ENCODE measurements at places on chromosomes 6 and 20.

- DNase-seq = no peak
Measured at GRCh38 chr6:127053032-127053874, 65.2 kb upstream of the RSPO3 start.

- no peak for DNase-seq
Measured at GRCh38 chr6:166473886-166474571, 91.3 kb upstream of the MPC1 start.

DNA sequence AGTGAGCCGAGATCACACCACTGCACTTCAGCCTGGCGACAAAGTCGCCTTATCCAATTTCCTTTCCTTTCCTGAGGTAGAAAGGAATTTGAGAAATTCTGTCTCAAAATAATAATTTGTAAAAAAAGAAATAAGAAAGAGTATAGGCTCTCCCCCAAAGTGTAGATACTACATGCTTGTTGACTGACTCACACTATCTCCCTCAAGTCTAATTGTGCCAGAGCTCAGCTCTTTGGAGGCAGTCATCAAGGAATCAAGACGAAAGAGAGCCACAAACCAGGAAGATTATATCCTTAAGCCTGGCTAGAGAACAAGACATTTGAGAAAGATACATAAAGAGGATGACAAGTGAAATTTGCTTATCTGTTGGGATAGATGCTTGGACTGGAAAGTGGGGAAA is 3.7 kb upstream of the FKBPL start:
- no peak for DNase-seq

GRCh38 chr6:153538491-153538890 is 407.4 kb upstream of the RGS17 start:
- no peak for DNase-seq

DNA sequence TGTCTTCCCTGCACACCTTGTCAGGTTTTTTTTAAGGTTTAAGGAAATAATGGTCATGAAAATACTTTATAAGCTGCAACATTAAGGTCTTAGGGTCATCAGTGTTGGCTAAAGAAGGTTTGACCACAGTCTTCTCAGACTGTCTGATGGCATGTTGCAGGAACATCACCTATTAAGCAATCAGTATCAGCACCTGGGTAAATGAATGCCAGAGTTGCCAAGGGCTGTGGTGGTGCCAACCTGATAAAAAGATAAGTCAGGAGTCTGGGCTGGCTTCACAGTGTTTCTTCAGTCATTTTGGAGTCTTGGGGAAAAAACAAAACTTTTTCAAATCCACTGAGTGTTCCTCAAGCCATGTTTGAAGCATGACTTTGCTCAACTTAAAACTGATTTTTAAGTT is 61.5 kb upstream of the VSTM2L start:
- DNase-seq = no peak

- no peak for DNase-seq
Measured at GRCh38 chr20:56925831-56926170, 296.7 kb downstream of the TFAP2C start.

GRCh38 chr6:6793388-6794250 is 205.1 kb downstream of the LY86 start:
- no peak for DNase-seq

DNA sequence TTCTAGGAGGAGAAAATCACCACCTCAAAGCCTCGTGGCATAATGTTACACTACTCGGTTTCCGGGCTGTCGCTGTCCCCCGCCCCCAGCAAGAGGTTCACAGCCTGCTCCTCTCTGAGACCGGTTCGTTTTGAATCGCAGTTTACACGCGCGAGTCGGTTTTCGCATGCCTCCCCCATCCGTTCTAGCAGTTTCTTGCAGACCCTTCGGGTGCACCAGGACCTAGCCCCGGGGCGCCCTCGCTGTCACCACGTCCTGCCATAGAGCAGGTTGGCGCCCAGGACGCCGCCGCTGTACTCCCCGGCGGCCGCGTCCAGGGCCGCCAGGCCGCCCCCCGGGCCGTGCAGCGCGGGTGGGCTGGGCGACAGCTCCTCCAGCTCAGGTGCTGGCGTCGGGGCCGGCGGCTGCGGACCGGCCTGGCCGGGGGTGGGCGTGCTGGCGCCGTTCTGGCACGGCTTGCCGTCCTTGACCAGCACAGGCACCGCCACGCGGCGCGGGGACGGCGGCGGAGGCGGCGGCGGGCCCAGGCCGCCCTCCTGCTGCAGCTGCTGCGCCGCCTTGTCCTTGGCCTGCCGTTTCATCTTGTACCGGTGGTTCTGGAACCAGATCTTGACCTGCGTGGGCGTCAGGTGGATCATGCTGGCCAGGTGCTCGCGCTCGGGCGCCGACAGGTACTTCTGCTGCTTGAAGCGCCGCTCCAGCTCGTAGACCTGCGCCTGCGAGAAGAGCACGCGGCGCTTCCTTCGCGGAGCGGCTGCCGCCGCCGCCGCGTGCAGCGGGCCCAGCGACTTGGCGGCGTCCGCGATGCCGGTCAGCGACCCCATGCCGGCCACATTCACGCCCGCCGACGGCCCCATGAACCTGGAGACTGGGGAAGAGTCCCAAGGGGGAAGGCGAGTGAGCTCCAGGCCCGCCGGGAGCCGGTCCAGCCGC is 1.4 kb downstream of the NKX2-4 start:
- peak; percentile 48 for DNase-seq

DNA sequence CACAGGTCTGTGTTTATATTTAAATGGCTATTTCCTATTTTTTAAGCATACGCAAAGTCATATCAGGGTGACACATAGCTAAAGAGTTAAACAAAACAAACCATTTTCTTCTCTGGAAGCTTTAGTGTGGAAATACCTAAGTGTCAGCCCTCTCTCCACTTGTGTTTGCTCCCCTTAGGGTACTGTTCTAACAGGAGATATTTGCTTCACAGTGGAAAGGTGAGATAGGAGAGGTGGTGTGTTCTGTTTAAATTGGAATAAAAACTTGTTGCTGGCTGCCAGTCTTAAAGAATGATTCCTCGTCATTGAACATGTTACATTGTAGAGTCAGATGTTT is 18.9 kb downstream of the PHACTR2 start:
- no peak for DNase-seq

DNA sequence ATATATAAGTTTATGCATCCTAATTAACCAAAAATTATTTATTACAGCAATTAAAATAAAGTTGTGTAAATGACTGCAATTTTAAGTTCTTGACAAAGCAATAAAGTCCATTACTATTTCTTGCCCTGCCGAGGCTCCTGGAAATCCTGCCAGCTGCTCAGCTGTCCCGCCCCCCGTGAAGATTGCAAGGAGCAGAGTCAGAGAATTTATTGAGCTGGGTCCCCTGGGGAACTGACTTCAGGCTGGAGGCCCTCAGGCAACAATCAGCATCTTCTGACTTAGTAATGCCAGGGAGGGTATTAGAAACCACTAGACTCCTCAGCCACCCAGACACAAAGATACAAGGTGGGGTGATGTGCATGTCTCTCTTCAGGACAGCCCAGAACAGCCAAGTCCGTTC is 92.3 kb downstream of the EDN3 start:
- no peak for DNase-seq

DNA sequence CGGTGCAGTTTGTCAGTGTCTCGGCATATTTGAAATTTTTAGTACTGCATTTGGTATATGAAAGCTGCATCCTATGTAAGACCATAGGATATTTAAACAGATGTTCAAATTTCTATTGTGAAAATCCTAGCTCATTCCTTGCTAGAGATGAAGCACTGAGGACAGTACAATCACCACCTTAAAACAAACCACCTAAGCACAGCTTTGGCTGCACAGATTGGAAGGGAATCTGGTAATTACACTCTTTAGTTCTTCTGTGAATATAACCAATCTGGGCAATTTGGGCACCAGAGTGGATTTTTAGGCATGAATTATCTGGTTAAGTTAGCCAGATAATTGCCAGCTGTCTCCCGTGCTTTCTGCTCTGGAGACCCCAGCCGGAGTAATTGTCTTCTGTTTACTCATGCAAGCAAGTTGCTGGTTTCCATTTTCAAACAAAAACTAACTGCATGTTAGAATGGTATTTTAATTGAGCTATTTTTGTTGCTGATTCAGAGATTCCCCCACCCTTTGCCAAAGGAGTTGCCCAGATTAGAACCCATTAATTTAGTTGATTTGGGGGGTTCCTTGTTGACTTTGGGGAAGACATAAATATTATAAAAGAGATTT is 36.9 kb downstream of the E2F3 start:
- no peak for DNase-seq

DNA sequence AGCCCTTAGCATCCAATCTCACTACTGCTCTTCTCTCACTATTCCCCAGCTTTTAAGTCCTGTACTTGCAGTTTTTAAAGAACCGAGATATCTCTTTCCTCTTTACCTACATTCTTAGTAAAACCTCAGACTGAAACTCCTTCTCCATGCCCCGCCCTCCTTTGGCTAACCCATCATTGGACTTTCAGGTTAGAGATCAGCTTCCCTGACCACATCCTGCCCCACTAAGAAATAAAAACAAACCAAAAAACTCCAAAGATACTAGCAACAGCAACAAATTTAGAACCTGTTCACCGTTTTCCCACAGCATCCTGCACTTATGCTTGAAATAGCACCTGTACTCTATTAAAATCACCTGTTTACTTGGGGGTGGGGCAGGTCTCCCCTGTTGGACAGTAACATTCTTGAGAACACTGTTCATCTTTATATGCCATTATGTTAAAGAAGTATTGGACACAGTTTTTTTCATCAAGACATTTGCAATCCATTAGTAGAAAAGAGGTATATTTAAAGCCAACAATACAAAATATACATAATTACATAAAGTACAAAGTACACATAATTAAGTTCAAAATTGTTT is 16.3 kb upstream of the SMAP1 start:
- DNase-seq = no peak

- DNase-seq = no peak
Measured at GRCh38 chr6:155103816-155104366, 108.8 kb downstream of the TIAM2 start.

- DNase-seq = no peak
Measured at GRCh38 chr6:154460306-154461071, 50.0 kb downstream of the CNKSR3 start.
